ENCODE measurements at places on chromosomes 12 and 14.
A peak's percentile ranks its signal among the peaks of the same experiment; 100 is the strongest.

DNA sequence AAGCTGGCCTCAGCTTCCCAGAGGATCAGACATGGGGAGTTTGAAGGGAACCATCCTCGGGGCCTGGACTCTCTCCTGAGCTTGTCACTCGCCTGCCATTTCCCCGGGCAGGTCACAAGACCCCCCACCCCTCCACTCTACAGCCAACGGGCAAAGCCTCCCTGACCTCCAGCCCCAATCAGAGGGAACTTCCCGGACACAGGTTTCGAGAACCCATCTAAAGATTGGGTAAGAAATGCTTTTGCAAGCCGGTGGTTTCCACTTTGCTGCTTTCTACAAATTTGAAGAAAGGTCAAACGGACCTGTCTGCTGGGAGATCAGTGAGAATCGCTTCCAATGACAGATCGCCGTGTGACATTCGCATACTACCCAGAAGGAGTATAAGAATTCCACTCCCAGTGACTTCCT lies 89.6 kb downstream of the SCARB1 start:
- peak; percentile 27 for DNase-seq

DNA sequence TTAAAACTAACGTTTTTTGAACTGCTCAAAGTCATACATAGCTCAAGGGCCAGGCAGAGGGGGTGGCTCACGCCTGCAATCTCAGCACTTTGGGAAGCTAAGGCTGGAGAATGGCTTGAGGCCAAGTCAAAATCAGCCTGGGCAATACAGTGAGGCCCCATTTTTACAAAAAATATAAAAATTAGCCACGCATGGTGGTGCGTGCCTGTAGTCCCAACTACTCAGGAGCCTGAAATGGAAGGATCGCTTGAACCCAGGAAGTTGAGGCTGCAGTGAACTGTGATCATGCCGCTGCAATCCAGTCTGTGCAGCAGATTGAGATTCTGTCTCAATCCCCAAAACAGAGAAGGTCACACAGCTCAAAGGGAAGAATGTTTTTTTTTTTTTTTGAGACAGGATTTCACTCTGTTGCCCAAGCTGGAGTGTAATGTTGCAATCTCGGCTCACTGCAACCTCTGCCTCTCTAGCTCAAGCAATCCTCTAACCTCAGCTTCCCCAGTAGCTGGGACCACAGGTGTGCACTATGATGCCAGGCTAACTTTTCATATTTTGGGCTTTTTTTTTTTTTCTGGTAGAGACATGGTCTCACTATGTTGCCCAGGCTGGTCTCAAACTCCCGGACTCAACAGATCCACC lies 2.9 kb downstream of the RBM23 start:
- no peak for DNase-seq

DNA sequence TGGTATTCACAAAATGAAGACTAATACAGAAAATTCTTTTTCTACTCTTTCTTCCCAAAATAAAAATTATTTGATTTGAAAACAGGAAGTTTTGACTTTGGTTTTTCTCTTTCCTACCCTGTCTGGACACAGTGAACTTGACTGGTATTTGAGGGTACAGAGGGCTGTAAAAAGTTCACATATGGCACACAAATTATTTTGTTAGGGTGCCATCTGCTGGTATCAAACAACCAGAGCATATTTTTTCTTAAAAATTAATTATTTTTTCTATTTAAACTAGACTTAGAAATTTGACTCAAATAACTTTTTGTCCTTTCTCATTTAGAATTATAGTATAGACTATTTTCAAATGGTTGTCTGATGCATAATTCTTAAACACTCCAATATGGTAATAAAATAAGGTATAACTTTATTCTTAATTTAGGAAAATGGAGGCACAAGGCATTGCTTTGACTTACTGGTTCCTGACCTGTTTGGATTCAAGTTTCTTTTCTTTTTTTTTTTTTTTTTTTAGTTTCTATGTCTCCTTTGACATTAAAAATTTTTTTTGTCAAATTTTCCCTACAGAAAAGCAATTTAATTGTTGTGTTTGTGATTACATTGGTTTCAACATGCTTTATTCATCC lies 390.6 kb downstream of the PRKD1 start:
- no peak for DNase-seq

DNA sequence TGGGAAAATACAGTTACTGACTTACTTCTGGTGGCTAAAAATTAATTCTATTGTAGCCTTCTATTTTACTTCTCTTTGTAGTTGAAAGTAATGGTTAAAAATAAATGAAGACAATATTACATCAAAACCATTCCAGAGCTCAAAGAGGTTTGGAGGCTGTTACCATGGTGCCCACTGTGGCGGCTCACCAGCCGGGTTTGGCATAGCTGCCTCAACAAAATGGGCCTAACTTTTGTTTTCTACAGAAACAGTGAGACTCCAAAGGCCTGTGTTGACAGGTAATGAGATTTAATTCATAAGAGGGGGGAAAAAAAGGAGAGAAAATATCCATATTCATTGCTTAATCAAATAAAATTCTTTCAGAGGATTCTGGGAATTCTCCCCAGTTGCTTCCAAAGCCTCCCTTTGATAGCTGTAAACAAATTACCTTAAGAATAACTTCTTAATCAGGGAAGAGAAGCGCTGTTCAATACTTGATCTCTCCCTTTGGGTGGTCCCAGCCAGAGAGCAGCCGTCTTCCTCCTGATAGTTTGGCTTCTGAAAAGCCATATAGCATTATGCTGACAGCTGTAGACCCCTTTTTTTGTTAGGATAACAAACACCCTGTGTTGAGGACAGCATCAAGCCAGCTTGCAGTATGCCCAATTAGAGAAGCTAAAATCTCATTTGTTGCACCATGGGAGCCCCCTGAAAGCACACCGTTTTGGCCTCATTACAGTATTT lies 266.8 kb downstream of the NEDD1 start:
- DNase-seq, result no peak

GRCh38 chr12:24759155-24759554 lies 189.7 kb downstream of the BCAT1 start:
- no peak for DNase-seq

DNA sequence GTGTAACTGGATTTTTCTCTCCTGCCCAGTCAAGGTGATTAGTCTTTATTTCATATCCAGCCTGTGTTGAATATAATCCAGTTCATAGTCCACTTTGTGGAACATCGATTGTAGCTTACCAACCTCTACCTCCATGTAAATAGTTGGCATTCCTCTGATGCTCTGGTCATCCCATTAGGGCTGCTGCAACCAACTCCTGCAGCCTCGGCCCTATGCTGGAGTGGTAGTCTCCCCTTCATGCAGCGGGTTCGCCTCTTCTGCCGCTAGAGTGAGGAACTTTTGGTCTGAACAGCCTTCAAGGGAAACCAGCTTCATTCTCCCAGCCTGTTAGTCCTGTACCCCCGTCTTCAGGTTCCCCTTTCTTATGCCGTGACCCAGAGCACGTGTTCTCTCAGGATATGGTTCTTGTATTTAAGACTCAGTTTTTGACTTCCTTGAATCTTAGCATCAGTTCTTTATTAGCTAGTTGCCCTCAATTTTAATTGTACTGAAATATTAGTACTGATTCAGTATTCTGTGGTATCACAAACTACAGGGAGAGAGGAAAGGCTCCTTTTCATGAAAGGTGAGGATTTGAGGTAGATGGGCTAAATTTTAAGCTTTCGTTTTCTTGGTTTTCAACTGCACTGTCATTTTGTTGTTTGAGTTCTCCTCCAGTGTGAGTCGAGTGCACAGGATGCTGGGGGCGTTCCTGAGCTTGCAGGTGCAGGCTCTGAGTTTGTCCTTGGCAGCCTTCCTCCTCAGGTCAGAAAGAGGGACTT lies 33.2 kb downstream of the ZNF664 start:
- DNase-seq, result no peak

- peak; percentile 90 for DNase-seq
Observed at GRCh38 chr14:50000380-50001150, 107.7 kb downstream of the ARF6 start.

GRCh38 chr12:131828671-131829355 lies 620 bp downstream of the MMP17 start:
- DNase-seq, result no peak

DNA sequence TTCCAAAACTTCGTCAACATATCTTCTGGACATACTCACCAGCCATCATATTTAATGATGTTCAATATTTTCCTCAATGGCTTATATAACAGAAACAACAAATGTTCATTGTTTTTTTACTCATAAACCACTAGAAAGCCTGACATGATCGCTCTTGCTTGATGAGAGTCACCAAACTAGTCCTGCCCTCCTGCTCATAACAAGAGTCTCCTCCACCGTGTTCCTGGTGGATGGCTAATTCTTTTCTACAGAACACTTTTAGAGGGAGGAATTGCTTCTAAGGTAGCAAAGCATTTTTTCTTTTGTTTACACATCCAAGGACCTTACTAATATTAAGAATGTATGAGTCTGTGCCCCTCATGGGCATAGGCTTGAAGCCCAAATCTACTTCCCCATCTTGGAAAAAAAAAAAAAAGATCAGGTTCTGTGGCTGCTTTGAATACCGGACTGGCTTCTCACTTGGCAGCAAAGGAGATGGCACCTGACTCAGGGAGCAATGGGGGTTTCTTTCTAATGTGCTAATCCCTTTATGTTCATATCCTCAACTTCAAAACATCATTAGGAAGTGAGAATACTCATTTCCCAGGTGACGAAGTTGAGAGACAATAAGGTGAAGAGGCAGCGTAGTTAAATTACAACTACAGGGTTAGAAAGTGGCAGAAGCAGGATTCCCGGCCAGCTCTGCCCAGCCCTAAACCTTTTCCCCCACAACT lies 188.8 kb downstream of the EPS8 start:
- no peak for DNase-seq

DNA sequence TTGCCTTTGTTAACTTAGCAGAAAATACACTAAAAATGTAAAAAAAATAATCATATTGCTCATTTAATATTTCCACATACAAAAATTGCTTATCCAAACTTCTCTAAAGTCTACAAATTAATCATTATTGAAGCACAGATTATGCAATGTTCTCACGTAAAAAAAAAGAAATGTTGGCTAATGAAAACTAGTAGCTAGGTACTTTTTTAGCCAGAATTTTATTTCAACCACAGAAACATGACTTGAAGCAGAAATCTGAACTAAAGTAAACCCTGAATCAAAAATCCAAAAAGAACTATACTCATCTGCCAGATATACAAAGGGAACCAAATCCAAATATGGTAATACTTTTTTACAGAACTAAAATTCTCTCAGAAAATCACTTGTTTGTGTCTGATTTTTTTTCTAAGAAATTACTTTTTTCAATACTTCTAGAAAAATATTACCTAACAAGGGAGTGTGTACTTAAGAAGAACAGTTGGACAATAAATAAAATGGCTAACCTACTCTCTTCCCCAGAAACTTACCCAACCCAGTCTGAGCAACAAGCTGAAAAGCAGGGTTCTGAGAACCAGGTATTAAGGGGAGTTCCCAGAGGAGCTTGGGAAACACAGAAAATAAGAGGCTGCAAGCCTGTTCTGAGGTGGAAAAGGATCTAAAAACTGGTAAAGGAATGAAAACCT lies 78.4 kb upstream of the RAP1B start:
- DNase-seq, result peak; percentile 34

DNA sequence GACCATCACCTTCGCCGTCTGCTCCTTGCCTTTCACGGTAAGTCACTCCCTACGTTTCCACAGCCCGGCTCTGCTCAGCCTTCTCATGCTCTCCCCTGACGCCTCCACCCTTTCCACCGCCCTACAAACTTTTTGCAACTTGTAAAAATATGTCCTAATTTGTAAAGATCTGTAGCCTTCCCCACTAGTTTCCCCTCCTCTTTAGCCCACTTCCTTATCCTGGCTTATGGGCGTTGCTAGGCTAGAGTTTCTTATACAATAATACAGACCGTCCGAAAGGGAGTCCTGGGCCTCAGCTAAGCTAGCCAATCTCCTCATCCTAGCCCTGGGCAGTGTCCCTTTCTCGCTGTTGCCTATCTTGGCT lies 1.2 kb downstream of the PTGER2 start:
- peak; percentile 65 for DNase-seq

- peak; percentile 19 for DNase-seq
Observed at GRCh38 chr14:70885343-70886022, 21.8 kb upstream of the PCNX1 start.

DNA sequence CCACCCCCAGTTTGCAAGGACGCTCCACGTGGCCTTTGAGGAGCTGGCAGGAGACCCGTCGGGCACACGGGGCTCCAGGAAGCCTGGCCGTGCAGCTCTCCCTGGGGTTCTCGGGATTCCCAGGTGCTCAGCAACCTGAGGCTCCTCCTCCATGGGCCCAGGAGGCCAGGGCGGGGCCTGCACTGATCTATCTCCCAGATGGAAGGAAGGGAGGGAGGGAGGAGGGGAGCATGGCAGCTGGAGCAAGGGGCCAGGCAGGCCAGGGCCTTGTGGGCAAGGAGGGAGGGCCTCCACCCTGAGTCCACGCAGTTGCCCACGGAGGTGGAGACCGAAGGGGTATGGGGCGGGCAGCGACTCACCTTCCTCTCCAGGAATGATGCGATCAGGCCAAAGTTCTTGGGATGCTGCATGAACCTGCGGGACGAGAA lies 127.3 kb downstream of the RFLNA start:
- DNase-seq, result no peak

DNA sequence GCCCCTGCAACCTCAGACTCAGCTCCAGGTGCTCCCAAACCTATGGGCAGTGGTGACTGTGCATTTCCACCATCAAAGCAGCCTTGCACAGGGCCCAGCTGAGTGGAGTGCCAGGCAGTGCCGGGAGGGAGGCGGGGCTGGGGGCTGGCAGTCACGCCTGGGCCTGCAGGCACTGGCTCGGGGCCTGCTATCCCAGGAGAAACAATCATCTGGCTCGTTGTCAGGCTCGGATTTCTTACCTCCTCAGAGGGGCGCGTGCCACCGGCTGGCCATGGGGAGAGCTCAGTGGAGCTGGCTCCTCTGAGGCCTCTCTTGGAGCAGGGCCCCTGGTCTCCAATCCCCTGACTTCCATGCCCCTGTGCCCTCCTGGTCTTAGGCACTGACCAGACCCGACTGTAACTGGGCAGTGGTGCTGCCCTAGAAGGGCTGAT lies 20.2 kb upstream of the PPP1R13B start:
- no peak for DNase-seq

DNA sequence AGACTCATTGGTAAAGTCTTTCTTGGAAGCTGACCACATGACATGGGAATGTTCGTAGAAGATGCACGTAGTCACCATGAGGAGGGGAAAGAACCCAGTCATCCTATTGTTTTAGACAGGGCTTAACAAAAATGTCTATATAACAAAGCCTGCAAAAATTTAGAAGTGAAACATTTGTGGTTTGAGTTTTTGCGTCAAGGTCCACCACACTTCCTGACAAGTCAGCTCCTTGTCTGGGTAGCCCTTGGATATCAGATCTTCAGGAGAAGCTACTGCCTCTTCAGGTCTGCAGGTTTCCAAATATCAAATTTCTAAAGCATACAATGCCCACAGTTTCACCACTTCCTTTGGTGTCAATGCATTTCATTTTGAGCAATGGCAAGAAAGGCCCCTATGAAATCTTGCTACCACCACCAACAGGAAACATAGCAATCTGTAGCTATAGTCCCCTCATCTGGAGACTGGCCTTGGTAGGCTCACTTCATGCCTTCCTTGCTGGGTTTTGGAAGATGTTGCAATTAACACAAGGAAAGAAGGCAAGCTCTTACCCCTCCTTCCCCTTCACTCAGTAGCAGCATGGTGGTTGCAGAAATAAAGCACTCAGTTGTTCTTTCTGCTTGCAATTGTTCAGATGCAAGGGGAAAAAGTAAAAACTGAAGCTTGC lies 235.2 kb downstream of the PCNX1 start:
- peak; percentile 21 for DNase-seq

Measured in CD4-positive, alpha-beta T cell treated with Interleukin-4 for 4 hours (primary cell).